ENCODE measurements at places on chromosomes 1 and 21.

DNA sequence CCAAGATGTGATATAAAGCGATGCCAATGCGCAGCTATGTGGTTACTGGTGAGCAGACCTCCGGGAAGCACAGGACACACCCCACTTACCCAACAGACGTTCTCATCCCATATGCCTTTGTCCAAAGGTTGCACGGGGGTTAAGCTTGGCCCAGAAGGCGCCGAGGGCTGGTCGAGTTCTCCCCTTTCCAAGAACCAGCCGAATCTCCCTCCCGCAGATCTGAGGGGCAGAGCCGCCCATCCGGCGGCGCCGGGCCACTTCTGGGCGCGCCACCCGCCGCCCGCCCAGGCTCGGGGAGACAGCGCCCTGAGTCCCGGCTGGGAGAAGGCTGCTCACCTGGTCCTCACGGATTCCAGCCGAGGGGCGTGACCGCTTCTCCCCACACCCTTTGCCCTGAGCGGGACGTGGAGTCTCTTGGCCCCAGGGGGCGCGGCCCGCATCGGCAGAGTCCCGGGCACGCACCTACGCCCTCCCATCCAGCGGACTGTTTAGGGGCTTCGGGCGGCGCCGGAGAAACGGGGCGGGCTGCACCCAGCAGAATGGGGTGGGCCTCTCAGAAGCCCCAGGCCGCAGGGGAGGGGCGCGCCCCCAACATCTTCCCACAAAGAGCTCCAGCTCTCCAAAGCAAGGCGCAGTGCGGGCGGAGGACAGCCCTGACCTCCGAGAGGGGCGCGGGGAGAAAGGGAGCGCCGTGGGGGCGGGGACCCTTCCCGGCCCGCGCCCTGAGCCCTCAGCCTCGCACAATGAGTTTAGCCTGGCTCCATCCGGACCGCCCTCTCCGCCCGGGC, 615 bp downstream of the GPR161 start:
- no peak for DNase-seq

- no peak for DNase-seq
These were observed 35.5 kb downstream of the IFNAR1 start for GRCh38 chr21:33360281-33360680.

DNA sequence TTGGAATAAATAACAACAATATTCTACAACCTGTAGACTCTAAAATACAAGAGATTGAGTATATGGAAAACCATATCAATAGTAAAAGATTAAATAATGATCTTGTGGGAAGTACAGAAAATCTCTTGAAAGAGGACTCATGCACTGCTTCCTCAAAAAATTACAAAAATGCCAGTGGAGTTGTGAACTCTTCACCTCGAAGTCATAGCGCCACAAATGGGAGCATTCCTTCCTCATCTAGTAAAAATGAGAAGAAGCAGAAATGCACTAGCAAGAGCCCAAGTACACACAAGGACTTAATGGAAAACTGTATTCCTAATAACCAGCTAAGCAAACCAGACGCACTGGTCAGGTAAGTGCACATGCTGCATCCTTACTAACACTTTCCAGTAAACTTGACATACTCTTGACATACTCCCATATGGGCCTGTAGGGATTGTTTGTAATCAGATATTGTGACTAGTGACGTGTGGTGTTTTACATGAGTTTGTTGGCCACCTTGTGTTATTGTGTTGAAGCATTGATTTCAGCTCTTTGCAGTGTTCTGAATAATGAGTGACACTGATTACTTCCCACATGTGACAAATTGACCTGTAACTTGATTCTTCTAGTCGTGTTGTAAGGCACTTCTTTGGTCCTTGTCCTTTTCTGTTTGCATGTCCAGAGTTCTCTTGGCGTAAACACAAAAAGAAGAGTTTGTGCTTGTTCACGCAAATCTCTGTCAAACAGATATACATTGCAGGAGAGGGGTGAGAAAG, 28.0 kb downstream of the MACO1 start:
- no peak for DNase-seq

DNA sequence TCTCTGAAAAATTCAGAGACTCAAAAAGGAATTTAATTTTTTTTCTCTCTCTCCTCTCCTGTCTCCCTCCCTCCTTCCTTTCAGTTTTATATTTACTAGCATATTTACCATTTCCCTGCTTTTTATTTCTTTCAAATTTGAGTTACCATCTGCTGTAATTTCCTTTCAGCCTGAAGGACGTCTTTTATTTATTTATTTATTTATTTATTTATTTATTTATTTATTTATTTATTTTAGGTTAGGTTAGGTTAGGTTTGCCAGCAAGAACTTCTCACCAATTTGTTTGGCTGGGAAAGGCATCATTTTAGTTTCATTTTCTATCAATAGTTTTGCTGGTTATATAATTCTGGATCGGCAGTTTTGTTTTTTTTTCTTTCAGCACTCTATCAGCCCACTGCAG, 231.7 kb upstream of the ZRANB2 start:
- no peak for DNase-seq

DNA sequence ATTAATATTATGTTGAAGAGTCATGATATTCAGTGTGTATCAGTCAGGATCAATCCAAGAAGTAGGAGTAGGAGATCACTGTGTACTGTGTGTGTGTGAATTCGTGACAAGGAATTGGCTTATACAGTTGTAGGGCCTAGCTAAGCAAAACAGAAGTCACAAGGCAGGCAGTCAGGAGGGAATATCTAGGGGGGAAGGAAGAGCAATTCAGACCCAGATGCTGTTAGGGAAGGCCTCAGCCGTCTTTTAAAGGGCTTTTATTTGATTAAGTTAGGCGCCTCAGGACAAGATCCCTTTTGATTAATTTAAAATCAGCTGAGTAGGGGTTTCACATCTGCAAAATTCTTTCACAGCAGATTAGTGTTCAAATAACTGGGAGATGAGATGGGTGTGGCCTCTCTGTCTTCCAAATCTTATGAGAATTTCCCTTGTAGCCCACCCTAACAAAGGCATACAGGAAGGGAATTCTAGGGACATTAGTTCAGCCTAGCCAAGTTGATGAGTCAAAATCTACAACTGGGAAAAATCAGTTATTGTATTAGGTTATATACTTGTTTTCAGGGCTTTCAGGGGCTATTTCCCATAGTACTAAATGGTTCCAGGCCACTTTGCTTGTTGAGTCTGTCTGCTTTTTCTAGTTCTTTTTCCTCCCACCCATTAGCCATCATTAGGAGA, 47.4 kb downstream of the ALG6 start:
- DNase-seq, result no peak

GRCh38 chr1:54705153-54705552, 10.5 kb upstream of the TTC4 start:
- DNase-seq, result no peak

- no peak for DNase-seq
These were observed 22.9 kb downstream of the MEF2D start for GRCh38 chr1:156477526-156478249.

DNA sequence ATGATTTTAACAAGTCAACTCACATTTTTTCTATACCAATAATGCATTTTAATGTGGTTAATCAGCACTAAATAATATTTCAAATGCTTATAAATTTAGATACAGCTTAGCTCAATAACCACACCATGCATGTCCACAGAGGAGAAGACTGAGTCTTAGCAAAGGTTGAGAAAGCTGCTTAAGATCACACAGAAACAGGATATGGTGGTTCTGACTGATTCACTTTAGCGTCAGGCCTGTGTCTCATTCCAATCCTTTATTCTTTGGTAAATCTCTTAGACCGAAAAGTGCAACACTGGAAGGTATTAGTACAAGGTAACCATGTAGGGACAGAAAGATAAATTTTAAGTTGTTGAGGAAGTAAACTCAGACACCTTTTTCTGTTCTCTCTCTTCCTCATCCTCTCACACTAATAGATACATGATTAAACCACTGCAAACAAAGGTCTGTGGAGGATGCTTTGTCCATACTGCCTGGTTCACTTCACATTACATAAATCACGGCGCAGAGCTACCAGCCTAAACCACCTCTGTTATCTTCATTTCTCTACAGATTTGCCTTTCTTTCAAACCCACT, 139.0 kb downstream of the DPYD start:
- DNase-seq, result no peak

DNA sequence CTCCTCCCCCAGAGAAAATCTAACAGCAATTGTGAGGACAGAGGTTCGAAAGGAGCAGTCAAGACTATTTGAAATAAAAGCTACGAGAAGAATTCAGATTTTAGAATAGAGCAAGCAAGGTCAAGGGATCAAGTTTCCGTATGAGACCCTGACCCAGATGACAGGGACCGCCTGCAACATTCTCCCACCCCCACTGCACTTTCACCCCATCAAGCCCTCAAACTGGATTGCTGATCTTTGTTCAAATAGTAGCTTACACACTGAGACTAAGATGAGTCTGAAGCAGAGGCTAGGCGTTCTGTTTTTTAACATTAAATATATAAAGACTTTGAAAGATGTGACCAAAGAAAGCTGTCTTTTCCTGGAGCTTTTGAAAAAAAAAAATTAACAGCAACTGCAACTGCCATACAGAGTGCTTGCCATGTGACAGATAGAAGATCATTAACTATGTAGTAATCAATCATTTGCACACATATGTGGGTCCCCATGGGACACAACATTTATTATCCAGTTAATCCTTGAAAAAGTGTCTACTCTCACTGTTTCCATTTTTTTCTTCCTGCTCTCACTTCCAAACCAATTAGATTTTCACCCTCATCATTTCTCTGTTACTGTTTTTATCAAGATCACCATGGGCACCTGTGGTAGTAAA, 120.0 kb downstream of the GRIK1 start:
- DNase-seq, result no peak

GRCh38 chr21:34536311-34536710, 24.3 kb upstream of the KCNE1 start:
- DNase-seq, result no peak

DNA sequence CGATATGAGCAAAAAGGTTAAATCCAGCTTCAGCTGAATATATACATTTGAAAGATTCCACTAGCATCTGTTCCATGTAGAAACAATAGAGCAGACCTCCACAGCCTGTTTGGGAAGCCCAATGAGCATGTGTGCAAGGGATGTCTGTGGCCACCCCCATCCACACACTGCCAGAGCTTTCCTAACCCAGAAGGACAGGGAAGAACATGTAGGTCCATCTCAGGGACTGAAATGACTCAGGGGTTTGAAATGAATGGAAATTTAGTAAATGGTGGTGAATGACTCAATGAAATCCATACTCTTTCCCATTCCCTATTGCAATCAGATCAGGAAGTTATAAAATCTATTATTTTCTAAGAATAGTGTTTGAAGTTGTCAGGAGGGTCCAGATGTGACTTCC, 397.2 kb downstream of the DUSP10 start:
- DNase-seq, result no peak

- no peak for DNase-seq
These were observed 90.1 kb upstream of the RAVER2 start for GRCh38 chr1:64654519-64655341.

DNA sequence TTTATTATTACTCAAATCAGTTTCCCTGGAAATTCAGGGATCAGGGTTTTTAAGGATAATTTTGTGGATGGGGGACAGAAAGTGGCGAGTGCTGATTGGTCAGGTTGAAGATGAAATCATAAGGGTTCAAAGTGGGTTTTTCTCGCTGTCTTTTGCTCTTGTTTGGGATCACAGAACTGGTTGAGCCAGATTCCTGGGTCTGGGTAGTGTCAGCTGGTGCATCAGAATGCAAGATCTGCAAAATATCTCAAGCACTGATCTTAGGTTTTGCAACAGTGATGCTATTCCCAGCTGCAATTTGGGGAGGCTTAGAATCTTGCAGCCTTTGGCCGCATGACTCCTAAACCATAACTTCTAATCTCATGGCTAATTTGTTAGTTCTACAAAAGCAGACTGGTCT, 9.3 kb downstream of the CHI3L2 start:
- no peak for DNase-seq

DNA sequence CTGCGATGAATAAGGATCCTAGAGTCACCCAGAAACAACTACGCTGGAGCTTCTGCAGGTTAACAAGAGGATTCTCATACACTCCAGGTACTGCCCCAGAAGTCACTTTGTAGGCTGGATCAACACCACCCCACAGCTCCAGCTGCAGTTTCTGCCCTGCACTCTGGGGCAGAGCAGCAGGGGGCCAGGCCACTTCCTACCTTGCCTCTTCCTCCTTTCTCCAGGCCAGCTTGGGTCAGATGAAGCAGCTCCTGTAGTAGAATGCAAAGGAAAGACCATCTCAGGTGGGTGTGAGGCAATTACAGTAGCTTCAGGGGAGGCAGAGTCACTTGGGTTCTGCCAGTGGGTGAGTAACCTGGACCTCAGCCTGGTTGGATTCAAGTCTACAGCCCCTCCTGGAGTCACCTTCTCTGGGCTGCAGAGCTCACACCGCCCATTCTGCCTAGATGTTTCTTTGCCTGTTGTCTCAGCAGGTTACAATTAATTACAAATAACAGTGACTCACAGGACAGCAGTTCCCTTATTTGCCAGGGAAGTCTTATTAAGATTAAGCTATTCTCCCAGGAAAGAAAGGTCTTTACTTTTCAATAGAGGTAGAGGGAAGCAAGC, 24.4 kb upstream of the BCAR3 start:
- DNase-seq, result no peak

DNA sequence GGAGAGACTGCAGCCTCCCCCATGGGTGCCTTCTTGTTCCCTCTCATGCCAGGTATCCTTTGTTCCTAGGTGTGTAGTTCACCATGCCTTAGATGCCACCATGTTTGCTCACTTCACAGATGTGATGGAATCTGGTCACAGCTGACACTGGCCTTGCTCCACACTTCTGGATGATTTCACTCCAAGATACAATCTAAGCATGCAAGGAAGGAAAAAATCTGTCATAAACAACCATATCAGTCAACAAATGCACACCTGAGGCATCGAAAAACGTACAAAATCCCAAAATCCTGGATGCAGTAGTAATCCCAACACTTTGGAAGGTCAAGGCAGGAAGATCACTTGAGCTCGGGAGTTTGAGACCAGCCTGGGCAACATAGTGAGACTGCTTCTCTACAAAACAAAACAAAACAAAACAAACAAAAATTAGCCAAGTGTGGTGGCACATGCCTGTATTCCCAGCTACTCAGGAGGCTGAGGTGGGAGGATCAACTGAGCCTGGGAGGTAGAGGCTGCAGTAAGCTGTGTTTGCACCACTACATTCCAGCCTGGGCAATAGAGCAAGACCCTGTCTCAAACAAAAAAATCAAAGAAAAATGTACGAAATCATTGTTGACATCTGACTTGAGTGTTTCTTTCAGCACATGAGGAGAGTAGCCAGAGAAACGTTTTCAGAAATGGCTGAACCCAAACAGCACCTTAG, 17.1 kb upstream of the PTPRF start:
- no peak for DNase-seq

GRCh38 chr1:182340233-182341058, 51.1 kb downstream of the GLUL start:
- DNase-seq, result no peak

DNA sequence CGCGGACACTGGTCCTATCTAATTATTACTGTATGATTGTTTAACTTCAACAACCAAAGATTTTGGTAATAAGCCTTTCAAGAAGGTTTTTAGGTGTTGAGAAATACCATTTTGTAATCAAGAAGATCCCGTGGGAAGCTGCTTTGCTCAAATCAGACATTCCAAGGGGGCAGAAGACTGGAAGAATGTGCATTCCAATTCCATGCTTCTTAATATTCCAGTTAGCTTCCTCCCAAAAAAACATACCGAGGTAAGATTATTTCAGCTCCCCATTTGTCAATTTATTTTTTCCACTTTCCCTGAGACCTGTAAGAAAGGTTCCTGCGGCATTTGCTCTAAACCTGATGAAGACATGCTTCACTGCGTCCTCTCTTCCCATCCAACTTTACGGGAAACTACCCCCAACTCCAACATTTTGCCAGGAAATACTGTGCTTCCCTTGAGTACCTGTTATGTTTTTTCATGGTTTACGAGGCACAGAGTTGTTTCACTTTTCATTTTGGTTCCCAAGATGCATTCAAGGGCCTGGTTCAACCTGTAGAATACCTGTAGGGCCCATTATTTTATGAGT, 4.1 kb downstream of the CNN3 start:
- no peak for DNase-seq
